ENCODE measurements at places on chromosomes 7 and 10. TPM values are rescaled to one million over a fixed set of nuclear protein-coding genes. Genes with fewer than 3 reads are reported as not detected.

DNA sequence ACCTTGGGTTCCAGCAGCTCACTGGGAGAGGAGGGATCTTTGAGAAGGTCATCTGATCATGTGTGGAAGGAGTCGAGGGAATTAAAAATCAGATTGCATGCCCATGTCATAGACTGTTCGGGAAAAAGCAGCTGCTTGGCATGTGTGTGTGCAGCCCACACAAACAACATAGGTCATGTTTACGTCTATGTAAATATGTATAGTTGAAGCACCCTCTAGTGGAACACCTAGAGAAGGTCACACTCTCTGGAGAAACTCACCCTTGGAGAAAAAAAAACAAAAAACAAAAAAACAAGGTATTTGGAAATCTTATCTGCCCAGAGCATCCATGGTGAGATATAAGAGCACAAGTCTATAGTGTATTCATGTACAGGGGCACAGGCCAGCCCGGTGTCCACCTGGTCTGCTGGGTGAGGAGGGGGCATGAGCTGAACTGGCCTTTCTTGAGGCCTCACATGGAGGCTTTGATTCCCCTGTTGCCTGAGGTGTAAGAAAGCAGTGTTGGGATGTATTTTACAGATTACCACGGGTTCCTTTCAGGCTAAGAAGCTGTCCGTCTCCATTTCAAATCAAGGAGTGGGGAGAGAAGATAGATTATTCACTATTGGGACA lies 98.0 kb downstream of the NPY start:
- no peak for DNase-seq

DNA sequence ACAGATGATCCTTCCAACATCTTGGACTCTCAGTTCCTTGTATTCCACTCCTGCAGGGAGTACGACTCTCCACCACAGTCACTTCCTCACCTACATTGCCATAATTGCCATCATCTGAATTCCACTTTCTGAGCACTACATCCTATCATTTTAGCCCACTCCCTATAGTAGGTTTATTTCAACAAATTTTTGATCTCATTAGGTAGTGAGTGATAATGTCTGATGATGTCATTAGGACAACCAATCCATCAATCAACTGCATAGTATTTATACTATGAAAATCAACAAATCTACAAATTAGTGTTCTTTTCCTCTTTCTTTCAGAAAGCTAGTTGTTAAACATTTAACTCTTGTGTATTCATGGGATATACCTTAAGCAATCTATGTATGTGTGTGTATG lies 13.7 kb upstream of the TRA2A start:
- no peak for DNase-seq

- no peak for DNase-seq
Observed at GRCh38 chr7:114217026-114217806, 197.4 kb upstream of the FOXP2 start.

GRCh38 chr7:27745064-27745583 lies 5.2 kb downstream of the TAX1BP1 start:
- DNase-seq = peak; percentile 46

GRCh38 chr7:143882604-143883078 lies 19.3 kb downstream of the TCAF1 start:
- peak; percentile 65 for DNase-seq

DNA sequence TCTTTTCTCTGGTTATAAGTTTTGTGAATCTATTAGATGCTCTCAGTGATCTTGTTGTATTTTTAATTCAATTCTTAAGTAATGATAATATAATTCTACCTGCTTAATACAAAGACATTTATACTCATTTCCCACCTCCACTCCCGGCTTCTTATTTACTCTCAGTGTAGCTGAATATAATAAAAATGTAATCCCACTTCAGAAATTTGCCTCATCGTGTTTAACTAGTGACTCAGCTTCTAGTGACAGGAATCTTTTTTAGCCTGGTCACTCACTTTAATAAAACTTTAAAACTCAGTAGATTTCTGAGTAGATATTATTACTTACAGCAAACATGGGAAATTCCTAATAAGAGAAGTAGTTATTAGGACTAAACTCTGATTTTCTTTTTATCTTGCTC lies 1506.2 kb upstream of the LRRTM3 start:
- DNase-seq = no peak

DNA sequence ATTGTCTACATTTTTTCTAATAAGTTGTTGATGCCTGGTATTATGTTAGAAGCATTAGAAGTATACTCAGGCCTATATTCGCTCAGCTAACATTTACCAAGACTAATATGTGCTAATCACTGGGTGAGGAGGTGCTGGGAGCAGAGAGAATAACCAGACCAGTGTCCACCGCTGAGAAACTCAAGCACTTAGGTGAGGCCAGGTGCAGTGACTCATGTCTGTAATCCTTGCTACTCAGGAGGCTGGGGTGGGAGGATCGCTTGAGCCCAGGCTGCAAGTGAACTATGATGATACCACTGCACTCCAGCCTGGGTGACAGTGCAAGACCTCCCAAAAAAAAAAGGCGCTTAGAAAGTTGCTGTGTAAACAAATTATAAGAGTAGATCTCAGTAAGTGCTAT lies 182.2 kb upstream of the AOAH start:
- no peak for DNase-seq

GRCh38 chr10:108104551-108105156 lies 940.1 kb upstream of the SORCS1 start:
- no peak for DNase-seq

- DNase-seq = no peak
Observed at GRCh38 chr7:127383123-127383835, 9.2 kb downstream of the ZNF800 start.

DNA sequence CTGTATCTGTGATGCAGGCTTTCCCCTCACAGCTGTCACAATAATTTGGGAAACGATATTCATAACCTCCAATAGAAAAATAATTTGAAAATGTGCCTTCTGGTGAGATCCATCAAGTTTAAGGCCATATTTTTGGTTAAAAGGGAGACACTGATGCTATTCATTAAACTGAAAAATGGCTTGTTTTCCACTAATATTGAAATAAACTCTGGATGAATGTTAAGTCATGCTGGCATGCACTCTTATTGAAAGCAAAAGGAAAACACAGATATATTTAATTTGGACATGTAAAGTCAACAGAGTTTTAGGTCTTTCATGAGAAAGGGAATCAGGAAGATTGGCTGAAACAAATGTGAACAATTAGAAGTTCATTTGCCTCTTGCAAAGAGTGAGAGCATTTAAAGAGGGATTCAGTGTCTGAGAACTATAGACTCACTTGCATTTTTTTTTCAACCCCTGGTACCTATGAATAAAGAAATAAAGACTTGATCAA lies 879.2 kb downstream of the LRMDA start:
- no peak for DNase-seq

- DNase-seq = peak; percentile 48
Observed at GRCh38 chr7:28037220-28038010, 143.2 kb downstream of the JAZF1 start.

DNA sequence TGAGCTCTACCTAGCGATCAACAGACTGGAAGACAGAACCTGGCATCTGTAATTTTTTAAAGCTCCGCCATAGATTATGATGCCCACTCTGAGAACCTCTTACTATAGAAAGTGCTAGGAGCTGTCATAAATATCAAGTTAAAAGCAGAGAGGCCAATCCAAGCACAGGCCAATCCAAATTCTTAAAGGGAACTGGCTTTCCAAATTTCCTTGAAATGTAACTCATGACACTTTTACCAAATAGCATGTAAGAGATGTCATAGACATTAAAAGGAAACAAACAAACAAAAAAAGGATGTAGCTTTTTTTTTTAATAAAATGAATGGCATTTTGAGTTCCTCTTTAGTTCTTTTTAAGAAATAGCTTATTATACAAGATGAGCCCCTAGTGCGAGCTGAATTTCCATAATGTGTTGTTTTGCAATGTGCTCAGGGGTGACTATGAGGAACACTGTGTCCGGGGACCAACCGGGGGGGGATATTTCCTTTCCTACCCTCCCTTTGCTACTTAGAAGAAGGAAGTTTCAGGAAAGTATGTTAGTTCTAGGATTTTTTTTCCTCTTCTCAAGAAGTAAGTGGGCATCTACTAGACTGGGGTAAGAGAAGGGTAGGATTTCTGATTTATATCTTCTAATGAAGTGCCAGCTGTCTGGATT lies 23.7 kb upstream of the MRC1 start:
- DNase-seq = no peak

GRCh38 chr7:117019786-117020590 lies 66.7 kb downstream of the ST7 start:
- no peak for DNase-seq

DNA sequence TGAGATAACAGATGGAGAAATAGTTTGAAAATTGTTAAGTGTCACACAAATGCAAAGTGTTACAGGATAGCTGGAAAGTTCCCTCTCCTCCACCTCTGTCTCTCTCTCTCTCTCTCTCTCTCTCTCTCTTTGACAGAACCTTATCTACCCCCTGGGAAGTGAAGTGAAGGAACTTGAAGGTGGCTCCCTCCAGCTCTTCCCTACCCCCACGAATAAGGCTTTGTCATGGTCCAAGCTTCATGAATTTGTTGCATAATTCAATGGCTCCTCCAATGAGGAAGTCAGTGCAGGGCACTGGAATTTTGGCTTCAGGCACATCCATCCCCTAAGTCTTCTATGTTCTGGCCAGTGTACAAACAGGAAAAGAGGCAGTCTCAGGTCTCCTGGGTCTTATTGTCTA lies 66.4 kb downstream of the CDHR3 start:
- DNase-seq = no peak

- no peak for DNase-seq
Observed at GRCh38 chr10:5604961-5605360, 61.4 kb downstream of the ASB13 start.

DNA sequence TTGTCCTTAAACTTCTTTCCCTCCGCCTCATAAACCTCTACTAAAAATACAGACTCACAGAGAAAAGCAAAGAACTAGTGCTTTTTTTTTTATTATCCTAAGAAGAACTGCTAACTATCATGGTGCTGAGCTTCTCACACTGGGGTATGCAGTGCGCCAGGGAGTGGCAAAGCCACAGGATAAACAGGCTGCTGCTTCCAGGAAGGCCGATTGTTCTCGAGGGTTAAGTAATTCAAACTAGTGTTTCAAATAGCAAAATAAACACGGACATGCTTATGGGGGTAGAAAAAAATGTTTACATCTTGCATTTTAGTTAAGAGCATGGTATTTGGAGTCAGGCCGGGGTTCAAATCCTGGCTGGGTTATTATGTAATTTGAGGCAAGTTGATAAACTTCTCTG lies 157.0 kb downstream of the TAX1BP1 start:
- peak; percentile 54 for DNase-seq

DNA sequence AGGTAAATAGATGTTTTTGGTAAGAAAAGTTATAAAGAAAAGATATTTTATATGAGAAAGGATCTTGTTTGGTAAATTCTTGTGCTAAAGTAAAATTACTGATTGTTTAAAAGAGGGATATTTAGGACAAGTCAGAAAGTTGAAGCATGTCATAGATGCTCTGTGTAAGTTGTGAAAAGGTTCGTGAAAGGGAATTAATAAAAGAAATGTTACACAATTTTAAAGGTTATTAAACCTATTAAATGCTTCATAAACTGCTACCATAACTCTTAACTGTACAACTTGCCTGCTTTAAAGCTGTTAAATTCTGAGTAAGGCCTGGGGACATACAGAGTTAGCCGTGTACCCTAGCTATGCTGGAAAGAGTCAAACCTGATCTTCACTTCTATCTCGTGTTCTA lies 634.1 kb downstream of the ACTR3B start:
- no peak for DNase-seq

GRCh38 chr10:30781670-30782121 lies 152.1 kb upstream of the LYZL2 start:
- no peak for DNase-seq

GRCh38 chr7:128221929-128222403 lies 19.1 kb upstream of the LEP start:
- peak; percentile 60 for DNase-seq

GRCh38 chr10:89482256-89482655 lies 53.1 kb downstream of the SLC16A12 start:
- DNase-seq = no peak

- DNase-seq = no peak
Observed at GRCh38 chr10:1308962-1309616, 252.9 kb downstream of the WDR37 start.

DNA sequence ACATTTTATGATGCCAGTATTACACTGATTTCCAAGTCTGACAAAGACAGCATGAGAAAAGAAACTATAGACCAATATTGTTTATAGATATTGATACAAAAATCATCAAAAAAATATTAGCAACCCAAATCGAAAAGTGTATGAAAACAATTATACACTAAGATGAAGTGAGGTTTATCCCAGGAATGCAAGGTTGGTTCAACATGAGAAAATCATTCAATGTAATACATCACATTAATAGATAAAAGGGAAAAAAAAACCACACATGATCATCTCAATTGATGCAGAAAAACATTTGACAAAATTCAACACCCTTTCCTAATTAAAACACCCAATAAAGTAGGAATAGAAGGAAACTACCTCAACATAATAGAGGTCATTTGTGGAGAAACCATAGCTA lies 153.9 kb downstream of the DNAJC1 start:
- DNase-seq = no peak

The AZGP1 gene
- 25.6 TPM for total RNA-seq

The NPFFR1 gene
- 0.20 TPM for total RNA-seq

The FBXL13 gene
- 1.3 TPM for total RNA-seq

The MYOZ1 gene
- not detected for total RNA-seq

The GPR26 gene
- total RNA-seq = not detected

The DRGX gene
- not detected for total RNA-seq

The ERVW-1 gene
- not detected for total RNA-seq

The NRP1 gene
- 99.1 TPM for total RNA-seq

The INHBA gene
- 68.9 TPM for total RNA-seq

The SOSTDC1 gene
- 13.9 TPM for total RNA-seq

The SEMA3D gene
- 0.91 TPM for total RNA-seq

The MINDY4 gene
- total RNA-seq = 12.4 TPM

The OR2A1 gene
- total RNA-seq = not detected

The FRMPD2 gene
- total RNA-seq = 1.9 TPM

The MCM10 gene
- 42.0 TPM for total RNA-seq

The WNT8B gene
- not detected for total RNA-seq

The MUC12 gene
- total RNA-seq = 1.3 TPM

The PRF1 gene
- not detected for total RNA-seq

The ARL4A gene
- 31.9 TPM for total RNA-seq
